ENCODE measurements at places on chromosomes 3 and 15.

DNA sequence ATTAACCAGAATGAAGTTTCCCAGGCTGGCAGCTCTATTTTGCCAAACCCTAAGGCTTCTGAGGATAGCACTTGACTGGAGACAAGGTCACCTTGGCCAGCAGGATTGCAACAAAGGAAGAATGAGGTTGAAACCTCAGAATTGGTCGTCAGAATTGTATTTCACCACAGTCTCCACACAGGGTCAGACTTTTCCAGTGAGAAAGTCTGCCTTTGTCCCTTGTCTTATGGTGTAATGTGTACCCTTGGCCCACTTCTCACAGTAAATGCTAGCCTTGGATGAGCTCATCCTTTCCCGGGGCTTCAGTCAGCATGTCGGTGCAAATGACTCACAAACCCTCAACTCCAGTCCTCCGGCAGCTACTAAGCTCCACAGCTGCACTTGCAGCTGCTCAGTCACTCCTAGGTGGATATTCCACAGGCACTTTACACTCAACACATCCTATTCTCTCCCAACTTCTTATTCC is 19.7 kb downstream of the SSR3 start:
- no peak for DNase-seq

DNA sequence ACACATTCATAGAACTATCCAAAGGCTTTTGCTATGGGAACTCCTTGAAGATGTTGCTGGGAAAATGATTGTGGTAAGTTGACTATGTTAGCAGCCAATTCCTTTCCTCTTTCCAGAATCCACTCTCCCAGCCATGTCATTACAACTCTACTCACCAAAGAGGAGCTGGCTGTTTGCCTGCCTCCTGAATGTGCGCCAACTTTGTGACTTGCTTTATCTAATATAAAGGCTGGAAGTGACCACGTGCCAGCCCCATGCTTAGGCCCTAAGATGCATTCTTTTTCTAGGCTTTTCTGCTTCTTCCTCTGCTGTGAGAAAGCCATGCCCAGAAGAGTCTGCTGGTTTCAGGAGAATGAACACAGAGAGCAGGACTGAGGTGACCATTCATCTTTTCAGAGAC is 182.2 kb downstream of the GABRB3 start:
- no peak for DNase-seq

DNA sequence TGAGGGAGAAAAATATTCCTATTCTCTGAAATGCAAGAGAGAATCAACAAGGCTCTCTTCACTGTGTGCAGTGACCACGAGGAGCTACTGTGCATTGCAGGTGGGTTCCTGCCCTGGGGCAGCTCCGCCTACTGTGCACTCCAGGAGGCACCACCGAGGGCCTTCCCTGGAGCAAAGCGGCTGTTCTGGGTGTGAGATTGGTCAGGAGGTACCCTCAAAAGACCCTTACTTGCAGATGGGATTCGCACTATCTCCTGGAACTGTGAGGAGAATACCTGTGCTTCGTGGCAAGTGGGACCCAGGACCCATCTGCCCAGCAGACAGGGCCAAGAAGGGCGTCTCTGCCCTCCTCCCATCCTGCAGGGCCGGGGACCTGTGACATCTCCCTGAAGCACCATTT is 68.9 kb downstream of the CYFIP1 start:
- DNase-seq, result no peak

GRCh38 chr15:86741917-86742316 is 662.2 kb downstream of the AGBL1 start:
- no peak for DNase-seq

GRCh38 chr15:56628893-56629532 is 104.3 kb downstream of the ZNF280D start:
- no peak for DNase-seq

All from activated T-helper 1 cell treated with anti-CD3 and anti-CD28 coated beads, Interleukin-2, amount 50 U/mL, for 16 hours (primary cell).